Lung (tissue), 17 donors: ENCODE measurements at places on chromosomes 6 and 20. TPM values are rescaled to one million over a fixed set of nuclear protein-coding genes. Genes with fewer than 3 reads are reported as not detected.

- DNase-seq = no peak
Measured at GRCh38 chr6:11179419-11180202, 52.9 kb downstream of the NEDD9 start.

Gene NKX2-4
- total RNA-seq = not detected

DNA sequence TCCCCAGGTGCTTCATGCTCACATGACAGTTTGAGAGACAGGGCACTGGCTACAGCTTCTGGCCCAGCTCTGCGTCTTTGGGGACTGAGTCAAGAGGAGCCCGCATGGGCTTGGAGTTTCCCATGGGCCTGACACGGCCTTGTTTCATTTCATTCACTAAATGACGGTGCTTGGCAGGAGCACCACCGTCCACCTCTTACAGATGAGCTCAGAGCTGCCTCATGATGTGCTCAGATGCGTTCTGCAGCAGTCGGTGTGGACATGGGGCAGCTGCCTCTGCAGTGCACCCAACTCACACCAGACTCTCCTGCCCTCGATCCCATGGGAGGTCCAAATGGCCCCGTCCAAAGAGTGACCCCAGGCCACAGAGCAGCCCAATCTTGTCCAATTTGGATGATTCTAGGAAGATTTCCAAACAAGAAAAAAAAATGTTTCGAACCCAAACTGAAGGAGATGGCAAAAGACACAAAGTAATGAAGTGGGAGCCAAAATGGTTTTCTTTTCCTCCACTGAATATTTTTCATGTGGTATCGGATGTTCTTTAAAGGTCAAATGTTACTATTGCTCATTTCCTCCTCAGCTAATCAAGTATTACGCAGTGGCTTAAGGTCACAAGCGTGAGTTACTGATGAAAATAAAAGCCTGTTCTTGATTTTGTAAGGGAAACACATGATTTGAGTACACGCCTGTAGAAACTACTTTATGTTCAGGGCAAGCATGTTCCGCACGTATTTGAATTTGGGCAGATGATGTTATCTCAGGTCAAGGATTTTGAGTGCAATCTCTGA is 524.2 kb downstream of the CDH26 start:
- peak; percentile 98 for DNase-seq

Gene TTPAL
- 13.8 TPM for total RNA-seq

DNA sequence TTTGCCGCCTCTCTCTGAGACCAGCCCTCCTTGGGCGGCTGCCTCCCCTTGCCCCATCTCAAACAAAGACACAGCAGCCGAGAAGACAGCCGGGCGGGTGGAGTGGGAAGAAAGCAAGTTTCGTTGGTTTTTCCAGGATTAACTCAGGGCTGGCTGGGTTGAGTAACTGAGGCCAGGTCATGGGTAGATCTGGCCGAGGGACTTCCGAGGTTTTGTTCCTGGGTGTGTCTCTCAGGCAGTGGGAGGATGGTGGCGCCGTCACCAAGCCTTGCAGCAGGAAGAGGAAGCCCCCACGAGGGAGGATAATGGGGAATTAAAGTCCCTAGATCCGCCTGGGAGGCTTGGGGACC is 167.2 kb downstream of the TTLL2 start:
- DNase-seq = no peak

Gene VSX1
- total RNA-seq = not detected

Gene HLA-DRA
- 421 TPM for total RNA-seq

DNA sequence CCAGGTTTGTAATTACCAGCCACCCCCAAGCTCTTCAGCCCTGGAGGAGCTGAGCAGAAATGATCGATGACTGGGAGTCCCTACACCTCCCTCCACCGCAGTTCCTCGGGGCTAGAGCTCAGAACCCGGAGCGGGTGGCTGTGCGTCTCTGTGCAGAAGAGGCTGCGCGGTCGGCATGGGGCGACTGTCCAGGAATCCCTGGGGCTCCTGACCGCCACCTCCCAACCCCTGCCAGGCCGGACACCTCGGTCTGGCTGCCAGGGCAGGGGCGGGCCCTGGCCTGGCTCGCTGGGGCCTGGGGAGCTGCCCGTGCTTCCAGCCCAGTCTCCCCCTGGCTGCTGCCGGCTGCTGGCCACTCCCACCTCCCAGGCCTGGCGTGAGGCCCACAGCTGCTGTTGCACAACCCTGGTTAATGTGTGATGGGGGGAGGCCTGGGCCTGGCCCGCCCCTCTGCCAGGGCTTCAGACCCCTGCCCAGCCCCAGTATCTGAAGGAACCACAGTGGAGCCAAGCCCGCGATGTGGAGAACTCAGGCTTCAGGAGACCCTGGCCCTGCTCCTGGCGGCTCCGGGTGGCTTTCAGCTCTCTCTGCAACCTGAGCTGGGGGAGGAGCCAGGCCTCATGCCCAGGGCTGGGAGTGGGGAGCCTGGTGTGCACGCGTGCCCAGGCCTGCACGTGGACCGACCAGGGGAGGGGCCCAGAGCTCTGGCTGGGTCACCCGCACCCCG is 1.2 kb downstream of the SLC2A4RG start:
- DNase-seq = peak; percentile 96

- peak; percentile 43 for DNase-seq
Measured at GRCh38 chr6:25280344-25281074, 1.3 kb downstream of the CARMIL1 start.

Gene PIM1
- 56.2 TPM for total RNA-seq

Gene TBX18
- total RNA-seq = 1.3 TPM

Gene DCDC2
- 14.2 TPM for total RNA-seq
